ENCODE measurements at places on chromosomes 4 and X.

GRCh38 chr4:110867251-110867960 is 244.5 kb upstream of the PITX2 start:
- DNase-seq, result no peak

- no peak for DNase-seq
Observed at GRCh38 chr4:186166852-186167512, 24.4 kb upstream of the CYP4V2 start.

DNA sequence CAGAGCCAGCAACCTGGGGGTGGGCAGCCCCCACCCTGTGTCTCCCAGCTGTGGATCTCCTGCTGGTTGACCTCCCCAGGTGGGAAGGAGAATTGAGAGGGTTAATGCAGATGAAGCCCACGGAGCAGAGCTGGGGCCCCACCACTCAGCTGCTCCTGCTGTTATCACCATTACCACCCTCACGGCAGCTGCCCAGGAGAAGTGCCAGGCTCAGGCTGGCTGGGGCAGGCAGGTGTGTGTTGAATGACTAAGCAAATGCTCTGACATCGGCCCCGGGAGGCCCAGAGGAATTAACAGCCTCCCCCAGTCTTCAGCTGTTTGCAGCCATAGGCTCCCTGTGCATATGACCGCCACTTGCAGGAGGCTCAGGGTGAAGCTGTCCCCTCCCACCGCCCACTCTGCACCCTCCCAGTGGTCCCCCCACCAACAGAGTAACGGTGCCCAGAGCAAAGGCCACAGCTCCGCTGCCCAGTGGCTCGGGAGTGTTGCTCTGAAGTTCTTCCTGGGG is 133.8 kb downstream of the CPZ start:
- no peak for DNase-seq

DNA sequence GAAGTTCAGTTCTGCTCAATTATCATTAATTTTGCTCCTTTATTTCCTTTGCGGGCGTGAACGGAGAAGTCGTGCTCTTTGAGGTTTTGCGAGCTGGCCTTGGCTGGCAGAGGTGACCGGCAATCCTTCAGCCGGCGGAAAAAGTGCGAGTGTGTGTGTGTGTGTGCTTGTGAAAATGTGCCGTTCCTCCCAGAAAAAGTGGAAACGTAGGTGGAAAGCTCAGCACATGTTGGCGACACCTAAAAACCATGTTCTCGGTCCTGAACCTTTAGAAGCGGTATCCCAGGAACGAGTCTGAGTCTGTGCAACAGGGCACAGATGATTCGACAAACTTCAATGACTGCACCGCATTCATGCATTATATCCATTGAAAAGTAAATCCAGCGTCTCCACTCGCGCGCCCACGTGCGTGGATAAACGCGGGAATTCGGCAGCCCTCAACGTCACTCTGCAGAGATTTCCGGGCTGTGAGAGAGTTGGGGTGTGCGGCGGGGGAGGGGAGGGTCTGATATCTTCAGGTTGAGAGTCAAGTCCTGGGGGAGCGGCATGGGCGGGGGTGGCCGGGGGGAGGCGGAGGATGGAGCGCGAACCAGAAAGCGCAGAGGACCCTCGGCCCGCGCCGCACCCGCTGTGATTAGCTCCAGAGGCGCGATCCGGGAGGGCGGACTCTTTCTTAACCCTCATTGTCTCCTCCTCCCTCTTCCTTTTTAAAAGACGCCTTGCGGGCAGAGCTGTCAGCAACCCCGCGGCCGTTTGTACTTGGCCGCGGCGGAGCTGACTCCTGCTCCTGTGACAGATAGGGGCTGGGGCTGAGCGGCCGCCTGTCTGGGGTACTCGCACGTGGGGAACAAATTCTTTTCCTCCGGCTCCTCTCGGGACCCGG is at the start of gene SHISA3:
TSS of gene SHISA3 (plus strand) at position 737 of the 883 bp plus-strand sequence. CDS start 569 bp downstream, outside the sequence.
- DNase-seq, result no peak

DNA sequence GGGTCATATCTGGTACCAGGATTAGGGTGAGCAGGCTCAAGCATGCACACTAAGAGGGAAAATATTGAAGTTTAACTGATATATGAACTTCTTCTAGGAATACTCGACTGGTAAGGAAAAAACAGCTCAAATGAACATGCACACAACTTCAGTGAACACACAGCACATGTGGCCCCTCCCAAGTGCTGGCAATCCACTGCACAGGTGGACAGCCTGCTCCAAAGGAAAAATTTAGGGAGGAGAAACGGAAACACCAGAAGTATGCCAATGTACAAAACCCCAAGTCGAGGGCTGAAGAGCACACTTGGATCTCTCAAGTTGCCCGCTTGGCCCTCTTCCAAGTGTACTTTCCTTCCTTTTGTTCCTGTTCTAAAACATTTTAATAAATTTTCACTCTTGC is 205.0 kb upstream of the FAM47C start:
- DNase-seq, result no peak

- DNase-seq, result no peak
Observed at GRCh38 chr4:175326796-175327195, 408.6 kb downstream of the ADAM29 start.

- peak; percentile 8 for DNase-seq
Observed at GRCh38 chrX:45557387-45557786, 356.7 kb upstream of the DIPK2B start.

DNA sequence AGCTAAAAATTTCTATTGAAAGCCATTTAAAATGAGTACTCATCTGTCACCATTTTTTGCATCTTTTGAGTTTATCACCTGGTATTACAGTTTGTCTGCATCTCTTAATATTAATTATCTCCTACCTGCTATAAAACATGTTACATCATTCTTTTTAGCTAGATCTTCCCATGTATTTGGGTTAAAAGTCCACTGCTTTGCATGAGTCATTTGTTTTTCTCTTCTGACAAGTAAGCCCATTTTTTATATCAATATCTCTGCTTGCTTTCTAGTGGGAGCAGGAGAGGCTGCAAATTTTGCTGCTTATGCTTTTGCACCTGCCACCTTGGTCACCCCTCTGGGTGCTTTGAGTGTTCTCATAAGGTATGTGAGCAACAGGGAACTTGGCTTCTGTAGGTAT is 16.1 kb downstream of the NIPAL1 start:
- DNase-seq, result no peak

DNA sequence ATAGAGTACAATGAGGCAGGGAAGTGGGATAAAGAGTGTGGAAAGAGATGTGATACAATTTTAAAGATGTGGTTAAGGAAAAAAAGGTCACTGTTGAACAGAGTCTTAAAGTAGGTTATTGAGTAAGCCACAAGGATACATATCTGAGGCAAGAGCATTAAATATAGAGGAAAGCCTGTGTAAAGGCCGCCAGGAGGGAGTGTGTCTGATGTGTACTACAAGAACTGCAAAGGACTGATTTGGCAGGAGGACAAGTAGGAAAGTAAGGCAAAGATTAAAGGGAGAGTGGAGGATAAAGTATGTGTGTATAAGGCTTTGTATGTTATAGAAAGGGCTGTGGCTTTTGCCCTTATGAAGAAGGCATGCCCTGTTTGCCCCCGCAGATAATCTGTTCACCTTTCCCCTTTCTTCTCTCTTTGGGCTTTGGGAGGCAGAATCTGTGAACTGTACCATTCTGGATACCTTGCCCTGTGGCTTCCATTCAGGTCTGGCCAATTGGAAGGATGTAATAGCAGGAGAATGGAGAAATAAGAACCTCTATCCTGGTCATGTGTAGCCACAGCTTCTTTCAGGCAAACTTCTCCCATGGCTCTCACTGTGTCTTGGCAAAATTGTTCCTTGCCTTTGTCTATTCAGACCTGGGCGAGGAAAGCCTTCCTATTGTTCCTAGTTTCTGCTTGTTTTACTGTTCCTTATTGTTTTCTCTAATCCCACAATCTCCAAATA is 68.9 kb upstream of the FAM47B start:
- no peak for DNase-seq

DNA sequence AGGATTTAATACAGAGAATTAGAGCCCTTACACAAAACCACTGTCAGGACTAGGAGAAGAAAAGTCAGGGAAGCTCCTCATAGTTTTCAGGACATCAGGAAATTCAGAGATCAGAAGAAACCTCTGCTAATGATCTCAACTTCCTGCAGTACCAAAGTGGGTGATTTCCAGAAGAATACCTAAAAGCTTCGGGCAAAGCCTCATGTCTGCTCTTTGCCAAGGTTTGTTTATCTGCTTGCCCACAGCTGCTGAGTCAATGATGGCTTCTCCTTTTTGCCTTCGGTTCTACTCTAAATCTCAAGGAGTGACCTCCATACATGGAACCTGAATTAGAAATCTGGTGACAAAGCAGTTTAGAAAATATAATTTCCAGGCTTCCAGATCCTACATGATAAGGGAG is 68.4 kb downstream of the USP38 start:
- no peak for DNase-seq

- no peak for DNase-seq
Observed at GRCh38 chrX:34875204-34875603, 67.4 kb upstream of the FAM47B start.

All from NCI-H2081 (cell line).